ENCODE measurements at places on chromosomes 2 and 18.

- no peak for DNase-seq
Measured at GRCh38 chr18:801137-801536, 10.9 kb downstream of the YES1 start.

GRCh38 chr2:65033178-65033577, 23.0 kb upstream of the CEP68 start:
- DNase-seq = peak; percentile 59

- no peak for DNase-seq
Measured at GRCh38 chr2:239305222-239305575, 95.6 kb downstream of the HDAC4 start.

DNA sequence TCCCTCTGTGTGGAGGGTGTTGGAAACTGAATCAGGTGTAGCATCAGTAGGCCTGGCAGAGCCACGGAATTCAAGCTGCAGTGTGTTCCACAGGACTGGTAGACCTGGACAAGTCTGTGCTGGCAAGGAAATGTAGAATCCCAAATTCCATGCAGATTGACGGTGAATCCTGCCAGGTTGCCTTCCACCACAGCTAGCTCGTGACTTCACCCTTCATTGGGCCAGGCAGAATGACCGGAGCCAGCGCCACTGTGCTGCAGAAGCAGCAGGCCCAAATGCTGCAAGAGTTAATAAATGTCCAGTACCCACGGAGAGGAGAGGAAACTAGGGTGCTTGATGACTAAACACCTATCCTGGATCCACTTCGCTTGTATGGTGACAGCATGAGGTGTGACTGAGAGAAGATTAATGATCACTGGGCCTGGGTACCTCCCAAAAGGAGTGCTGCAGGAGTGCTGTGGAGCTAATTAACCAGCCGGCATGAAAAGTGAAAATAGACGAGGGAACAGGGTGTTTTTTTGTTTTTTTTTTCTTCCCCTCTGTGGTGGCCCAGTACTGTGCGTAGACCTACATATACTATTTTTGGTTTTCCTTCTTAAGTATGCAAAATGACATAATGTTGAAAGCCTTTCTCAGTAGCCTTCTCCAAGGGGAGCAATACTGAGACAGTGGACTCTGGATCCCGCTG, 122.2 kb downstream of the TANC1 start:
- no peak for DNase-seq

- DNase-seq = no peak
Measured at GRCh38 chr2:170733798-170734600, 18.9 kb downstream of the SP5 start.

GRCh38 chr18:72903033-72903432, 35.2 kb upstream of the NETO1 start:
- DNase-seq = no peak

GRCh38 chr2:174750923-174751441, 13.3 kb downstream of the CHRNA1 start:
- DNase-seq = no peak

DNA sequence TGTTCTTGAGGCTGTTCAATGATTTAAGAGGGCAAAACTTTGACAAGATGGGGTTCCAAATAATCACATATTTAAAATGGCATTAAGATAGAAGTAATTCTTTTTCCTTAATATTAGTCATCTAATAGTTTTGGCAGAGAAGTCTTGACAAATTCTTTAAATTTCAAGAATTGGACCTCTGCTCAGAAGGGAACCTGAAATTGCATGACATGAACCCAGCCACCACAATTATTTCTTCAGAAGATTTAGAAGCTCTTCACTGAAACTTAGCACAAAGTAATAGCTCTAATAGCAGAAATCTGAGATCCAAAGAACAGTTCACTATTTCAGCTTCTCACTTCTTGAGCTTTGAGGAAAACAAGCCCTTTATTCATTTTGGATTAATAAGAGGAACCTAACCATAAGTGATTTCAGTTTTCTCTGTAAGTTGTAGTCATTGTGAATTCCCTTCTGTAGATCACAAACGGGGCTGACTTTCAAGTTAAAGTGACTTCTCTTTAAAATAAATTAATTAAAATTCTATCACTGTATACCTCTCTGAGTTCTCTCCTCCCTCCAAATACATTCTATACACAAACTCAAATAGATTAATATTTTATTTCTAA, 100.6 kb upstream of the ITGA4 start:
- DNase-seq = no peak

DNA sequence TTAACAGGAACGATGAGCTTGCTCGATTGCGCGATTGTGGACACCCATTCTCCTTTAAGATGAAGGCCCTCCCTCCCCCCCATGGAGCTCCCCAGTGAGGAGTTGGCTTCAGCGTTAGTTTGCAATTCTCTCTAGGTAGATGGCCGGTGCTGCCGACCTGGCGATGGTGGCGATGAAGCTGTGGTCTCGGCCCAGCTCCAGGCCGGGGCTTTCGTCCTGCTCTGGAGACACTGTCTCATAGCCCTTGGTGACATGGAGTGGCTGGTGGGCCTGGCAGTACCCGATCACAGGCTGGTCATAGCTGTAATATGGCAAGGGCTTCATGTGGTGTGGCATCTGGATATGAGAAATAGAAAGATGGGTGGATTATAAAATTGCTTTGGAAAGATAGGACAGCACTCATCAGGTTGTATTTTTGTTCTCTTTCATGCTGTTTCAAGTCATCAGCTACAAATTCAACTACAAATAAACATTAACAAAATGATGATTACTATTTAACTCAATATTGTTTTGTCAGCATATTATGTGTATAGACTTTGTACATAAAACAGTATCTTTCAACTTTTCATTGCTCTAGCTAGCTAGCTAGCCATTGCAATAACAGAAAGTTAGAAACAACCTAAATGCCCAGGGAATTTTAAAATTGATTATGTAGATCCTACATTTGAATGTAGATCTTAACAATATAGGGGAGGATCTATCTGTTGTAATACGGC, 773.4 kb downstream of the LRRTM4 start:
- no peak for DNase-seq

DNA sequence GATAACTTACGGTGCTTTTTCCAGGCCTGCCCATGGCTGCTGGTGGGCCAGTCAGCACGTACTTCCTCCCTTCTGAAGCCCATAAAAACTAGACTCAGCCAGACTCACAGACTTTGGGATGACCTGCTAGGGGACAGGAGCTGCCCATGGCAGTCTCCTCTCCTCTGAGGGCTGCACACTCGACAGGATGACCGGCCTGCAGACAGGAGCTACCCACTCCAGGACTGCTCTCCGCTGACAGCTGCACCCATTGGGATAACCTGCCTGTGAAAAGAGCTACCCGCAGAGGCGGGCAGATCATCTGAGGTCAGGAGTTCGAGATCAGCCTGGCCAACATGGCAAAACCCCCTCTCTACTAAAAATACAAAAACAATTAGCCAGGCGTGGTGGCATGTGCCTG, 75.4 kb downstream of the EPB41L3 start:
- DNase-seq = no peak

DNA sequence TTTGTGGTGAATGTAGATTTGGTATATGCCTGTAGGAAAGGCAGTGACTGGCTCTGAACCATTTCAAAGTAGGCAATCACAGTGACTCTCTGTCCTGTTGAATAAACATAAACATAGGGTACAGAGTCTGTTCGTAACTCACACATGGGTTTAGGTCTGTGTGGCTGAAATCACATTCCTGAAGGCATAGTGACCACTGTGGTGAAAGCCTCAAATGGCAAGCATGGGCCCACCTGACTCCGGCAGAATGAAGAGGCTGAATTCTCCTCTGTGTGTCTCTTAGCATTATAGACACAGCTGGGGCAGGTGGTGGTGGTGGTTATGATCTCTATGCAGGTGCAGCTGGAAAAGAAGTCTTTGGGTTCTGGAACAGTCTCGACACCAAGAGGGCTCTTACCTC, 61.2 kb downstream of the ITGA6 start:
- no peak for DNase-seq

GRCh38 chr2:29195796-29196195, 80.6 kb downstream of the CLIP4 start:
- DNase-seq = no peak

- DNase-seq = no peak
Measured at GRCh38 chr2:145958611-145959010, 1438.7 kb upstream of the ZEB2 start.

DNA sequence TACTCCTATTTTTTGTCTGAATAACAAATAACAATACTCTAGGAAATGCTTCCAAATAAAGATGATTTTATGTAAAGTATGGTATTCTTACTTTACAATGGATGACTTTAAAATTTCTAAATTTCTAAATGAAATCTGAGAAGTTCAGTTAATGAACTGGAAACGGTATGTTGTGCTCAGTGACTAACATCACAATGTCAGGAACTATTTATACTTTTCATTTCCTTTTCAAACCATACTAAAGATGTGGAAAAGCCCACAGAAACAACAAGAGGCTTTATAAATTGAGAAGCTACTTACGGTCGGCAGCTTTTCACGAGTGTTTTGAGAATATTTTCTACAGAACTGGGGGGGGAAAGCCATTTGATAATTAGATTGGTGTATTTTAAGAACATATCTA, 31.1 kb downstream of the PSME4 start:
- no peak for DNase-seq

DNA sequence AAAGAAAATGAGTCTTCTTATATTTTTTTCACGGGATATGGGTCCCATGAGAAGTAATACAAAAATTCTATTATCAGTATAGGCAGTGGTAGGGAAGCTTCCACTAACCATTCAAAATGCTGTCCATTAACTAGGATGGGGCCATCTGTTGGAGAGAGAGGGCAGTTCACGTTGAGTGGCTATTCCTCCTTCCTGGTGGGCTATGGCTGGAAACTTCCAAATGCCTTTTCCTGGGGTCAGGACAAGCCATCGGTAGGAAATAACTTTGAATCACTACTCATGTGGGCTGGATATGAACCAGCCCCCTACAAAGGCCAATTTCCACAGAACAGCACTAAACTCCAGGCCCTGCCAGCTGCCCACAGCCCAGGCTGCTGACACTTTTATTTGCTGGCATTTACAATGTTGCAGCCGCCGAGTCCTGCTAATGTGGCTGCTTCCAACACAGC, 156.1 kb upstream of the HNRNPA3 start:
- peak; percentile 20 for DNase-seq

GRCh38 chr2:203740871-203741281, 34.4 kb downstream of the CD28 start:
- no peak for DNase-seq

- DNase-seq = no peak
Measured at GRCh38 chr2:234463626-234464290, 33.1 kb downstream of the ARL4C start.

DNA sequence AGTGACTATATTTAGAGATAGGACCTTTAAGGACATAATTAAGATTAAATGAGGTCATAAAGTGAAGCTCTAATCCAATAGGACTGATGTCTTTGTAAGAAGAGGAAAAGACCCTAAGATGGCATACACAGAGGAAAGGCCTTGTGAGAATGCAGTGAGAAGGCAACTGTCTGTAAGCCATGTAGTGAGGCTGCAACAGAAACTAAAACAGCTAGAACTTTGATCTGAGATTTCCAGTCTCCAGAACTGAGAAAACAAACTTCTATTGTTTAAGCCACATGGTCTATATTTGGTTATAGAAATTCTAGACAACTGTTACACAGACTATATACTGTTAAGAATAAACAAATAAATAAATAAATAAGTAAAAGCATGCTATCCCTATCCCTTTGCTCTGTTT, 276.8 kb downstream of the CNTNAP5 start:
- no peak for DNase-seq

GRCh38 chr2:108825254-108825653, 38.7 kb downstream of the CCDC138 start:
- no peak for DNase-seq

DNA sequence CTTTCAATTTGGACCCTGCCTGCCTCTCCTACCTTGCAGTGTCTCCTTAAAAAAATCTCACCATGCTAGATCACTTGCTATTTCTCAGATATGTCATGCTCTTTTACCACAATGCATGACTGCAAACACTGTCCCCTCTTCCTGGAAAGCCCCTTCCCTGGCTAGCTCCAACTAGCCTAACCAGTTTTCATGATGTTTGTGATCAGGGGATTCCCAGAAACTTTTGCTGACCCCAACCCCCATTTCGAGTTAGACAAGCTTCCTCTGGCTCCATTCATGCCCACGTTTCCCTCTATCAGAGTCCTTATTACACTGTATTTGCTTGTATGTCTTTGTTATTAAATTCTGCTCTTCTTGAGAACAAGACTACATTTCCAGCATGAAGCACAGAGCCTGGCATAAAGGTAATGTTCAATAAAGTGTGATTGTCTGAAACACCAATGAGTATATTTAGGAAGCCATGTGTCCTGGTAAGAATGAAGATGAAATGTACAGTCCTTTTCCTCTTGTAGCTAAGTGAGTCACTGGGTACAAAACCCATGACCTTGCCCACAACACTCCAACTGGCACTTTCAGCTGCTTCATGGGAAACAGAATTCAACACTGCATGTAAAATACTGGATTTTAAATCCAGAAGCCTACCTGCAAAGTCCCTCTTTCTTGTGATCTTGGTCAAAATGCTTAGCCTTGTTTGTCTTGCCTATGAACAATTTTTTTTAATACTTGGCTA, 62.0 kb upstream of the ATL2 start:
- DNase-seq = no peak

- no peak for DNase-seq
Measured at GRCh38 chr2:6008726-6009125, 316.5 kb downstream of the SOX11 start.

DNA sequence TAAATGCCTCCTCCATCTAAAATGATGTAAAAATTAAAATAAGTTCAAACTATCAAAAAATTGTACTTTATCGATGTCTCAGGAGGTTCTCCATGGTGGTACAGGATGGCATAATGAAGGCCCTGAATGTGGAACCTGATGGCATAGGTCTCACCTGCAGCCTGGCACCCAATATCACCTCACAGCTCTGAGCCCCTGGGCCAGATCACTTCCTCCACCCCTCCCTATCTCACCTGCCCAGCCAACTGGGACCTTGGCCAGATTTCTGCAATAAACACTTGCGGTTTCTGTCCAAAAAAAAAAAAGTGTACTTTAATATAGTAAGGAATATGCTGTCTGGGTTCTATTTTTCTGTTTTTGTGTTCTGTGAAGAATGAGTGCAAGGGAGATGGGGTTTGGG, 6.7 kb upstream of the RBM45 start:
- DNase-seq = no peak

DNA sequence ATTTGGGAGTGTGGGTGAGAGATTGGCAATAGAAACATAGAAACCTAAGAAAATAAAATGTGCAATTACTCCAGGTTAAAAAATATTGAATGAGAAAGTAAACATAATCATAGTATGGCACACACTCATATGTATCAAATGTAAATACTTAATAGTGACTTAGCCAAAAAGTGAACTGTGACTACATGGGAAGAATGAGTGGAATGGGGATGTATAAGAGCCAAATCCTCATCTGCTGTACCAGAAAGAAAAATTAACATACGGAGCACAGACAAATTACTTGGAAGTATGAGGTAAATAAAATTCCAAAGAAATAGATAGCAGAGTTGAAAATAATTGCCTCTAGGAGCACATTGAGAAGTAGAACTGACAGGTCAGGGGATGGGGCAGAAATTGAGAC, 4.0 kb downstream of the FLACC1 start:
- no peak for DNase-seq

DNA sequence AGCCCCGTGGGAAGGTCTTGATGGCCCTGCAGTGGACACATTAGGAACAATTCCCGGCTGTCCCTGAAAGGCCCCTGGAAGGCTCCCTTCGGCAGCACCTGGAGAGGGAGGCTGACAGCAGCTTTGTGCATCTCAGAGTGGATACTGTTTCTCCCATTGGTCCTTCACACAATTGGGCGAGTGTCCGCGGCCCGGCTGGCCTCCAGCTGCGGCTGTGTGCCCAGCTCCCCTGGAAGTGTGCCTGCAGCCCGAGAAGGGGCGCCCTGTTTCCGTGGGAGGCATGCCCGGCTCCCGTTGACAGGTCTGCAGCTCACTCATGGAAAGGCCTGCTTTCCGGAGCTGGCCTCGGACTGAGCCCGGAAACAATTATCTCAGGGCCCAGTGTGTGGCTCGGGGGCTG, 103.7 kb downstream of the LPIN1 start:
- DNase-seq = no peak
